ENCODE measurements at places on chromosomes 3 and 15.

DNA sequence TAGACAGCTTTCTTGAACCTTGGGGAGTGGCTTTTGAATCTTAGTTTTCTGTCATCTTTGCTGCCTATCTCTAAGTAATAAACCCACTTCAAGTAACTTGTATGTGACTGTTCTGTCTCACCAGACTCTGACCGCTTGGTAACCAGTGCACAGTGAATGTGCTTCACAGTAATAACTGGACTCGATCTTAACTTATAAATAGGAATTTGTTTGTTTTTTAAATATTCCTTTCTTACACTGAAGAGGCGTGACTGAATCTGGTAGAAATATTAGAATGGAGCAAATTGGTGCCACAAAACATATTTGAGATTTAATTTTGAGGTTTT, 318.0 kb downstream of the GBE1 start:
- no peak for DNase-seq

GRCh38 chr15:85116925-85117646, 135.4 kb downstream of the PDE8A start:
- no peak for DNase-seq

- DNase-seq = no peak
These were observed 643.4 kb upstream of the NR2F2 start for GRCh38 chr15:95687061-95687460.

GRCh38 chr3:142846779-142847577, 41.9 kb downstream of the PCOLCE2 start:
- no peak for DNase-seq

DNA sequence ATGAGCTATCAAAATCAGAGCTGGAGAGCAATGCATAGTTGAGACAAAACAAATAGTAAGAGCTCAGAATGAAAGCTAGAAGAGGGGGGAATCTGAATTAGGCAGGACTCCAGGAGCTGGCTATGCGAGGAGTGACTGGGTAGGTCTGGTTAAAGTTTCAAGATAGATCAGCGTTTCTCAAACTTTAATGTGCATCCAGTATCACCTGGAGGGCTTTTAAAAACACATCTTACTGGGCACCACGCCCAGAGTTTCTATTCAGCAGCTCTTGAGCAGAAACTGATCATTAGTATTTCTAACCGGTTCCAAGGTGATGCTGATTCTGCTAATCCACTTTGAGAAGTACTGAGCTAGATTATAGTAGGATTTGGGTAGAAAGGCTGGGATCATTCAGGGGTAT, 96.2 kb upstream of the ACP3 start:
- no peak for DNase-seq

DNA sequence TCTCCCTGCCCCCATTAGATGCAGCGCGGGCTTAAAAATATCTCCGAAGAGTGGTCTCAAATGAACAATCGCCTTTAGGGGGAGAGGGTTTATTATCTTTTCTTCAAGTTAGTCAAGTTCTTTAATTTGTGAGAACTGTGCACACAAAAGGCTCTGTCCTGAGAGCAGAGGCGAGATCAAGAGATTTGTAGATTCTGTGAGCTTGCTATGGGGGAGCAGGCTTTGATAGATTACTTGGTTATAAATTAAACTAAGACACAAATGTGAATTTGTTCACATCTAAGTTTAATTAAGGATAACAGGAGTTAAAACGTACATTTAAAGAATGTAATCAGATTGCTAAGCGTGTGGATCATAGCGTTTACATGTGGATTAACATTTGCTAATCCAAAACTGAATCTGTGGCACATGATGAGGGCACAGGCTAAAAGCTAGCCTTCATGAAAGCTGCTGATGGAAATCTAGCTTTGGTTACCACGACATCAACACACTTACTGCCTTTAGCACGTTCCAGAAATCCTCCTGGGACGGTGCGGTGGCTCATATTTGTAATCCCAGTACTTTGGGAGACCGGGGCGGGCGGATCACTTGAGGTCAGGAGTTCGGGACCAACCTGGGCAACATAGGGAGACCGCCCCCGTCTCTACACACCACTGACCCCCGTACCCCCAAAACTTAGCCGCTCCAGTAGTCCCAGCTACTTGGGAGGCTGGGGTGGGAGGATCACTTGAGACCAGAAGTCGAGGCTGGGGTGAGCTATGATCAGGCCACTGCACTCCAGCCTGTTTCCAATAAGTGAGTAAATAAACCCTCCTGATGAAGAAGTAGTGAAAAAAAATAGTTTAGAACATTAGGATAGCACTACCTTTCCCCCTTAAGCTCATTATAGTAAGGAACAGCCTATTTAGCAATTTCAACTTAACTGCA, 1.0 kb upstream of the PRTG start:
- no peak for DNase-seq

GRCh38 chr15:81015621-81016488, 15.1 kb downstream of the TLNRD1 start:
- no peak for DNase-seq

- DNase-seq = no peak
These were observed 279.2 kb downstream of the PDCD6IP start for GRCh38 chr3:34077417-34078195.

DNA sequence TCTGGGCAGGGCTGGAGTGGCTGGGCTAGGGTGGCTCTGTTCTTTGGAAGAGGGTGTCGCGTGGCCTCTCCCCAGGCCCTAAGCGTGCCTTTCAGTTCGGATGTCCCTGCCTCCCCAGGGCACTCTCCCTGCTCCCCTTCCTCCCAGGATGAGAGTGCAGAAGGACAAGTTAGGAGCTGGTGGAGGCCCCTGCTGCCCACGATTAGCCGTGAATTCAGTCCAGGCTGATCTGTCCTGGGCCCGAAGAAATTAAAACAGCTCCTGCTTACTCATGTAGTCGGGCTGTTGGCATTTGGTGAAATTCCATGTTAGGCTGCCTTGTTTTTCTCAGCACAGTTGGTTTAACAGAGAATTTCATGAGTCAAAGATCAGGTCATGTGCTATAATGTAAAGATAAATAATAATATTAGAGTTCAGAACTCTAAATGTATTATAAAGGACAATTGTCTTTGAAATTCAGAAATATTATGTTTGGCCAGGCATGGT, 24.5 kb downstream of the NIPA1 start:
- DNase-seq = no peak

GRCh38 chr3:183208260-183208659, 44.8 kb upstream of the B3GNT5 start:
- DNase-seq = no peak

DNA sequence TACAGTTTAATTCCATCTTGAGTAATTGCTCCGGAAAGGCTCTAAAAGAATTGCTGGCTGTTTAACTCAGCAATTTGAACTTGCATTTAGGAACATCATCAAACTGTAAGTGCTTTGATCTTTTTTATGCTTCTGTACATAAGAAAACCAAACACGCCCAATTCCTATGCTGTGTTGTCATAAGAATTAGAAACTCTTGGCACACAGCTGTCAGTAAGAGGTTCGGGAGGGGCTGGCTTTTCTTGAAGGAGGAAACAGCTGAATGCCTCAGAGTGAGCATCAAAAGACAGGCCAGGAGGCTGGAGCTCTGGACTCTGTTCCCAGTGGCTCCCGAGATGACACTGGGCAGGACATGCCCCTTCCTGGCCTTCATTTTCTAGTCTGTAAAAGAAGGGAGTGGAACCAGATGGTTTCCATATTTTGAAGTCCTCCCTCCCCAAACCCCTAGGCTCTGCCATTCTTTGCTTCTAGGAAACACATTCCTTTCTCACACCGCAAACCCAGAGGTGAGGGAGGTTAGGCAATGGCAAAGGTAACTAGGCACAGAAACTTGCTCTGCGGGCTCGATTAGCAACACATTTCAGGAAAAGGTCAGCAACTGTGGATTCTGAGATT, 73.7 kb upstream of the DLG1 start:
- no peak for DNase-seq

GRCh38 chr15:69244798-69245197, 53.9 kb upstream of the PAQR5 start:
- no peak for DNase-seq

GRCh38 chr3:22568285-22568684, 634.8 kb upstream of the UBE2E2 start:
- DNase-seq = no peak

- DNase-seq = no peak
These were observed 185.7 kb downstream of the ARRDC4 start for GRCh38 chr15:98146031-98146820.

DNA sequence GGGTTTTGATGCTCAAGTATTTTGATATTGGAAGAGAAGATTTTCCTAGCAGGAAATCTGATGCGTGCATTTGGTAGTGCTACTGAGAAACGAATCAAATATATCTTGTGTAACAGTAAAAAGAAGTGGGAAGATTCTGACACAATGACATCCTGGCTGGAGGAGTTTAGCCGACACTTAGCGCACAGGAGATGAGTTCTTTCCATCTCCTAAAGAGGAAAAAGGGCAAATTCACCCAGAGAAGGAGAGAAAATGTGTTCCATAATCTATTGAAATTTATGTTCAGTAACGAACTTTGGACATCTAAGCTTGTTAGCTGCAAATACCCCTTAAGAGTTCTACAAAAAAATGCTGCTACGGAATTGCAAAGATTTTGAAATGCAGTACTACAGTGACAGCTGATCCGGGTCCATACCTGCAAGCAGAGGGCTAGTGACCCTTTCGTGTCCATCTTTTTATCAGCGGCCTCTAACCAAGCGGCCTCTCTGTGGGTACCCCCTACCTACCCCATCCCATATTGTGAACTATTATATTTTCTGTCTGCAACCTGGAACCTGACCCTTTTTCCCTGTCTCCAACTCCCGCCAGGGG, 971 bp downstream of the CPOX start:
- DNase-seq = no peak

DNA sequence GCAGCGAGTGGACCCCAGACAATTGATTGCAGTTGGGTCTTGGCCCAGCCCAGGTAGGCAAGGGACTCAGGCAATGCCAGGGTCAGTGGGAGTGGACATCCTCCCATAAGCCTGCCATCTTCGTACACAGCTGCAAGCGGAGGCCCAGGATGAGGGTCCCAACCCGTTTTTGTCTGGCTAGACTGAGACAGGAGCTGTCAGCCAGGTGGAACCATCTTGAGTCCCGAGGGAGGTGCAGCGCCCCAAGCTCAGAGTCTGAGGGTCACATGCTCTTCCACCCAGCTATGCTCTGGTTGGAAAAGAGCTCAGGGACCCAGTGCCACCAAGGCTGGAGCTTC, 22.6 kb upstream of the IP6K2 start:
- no peak for DNase-seq

DNA sequence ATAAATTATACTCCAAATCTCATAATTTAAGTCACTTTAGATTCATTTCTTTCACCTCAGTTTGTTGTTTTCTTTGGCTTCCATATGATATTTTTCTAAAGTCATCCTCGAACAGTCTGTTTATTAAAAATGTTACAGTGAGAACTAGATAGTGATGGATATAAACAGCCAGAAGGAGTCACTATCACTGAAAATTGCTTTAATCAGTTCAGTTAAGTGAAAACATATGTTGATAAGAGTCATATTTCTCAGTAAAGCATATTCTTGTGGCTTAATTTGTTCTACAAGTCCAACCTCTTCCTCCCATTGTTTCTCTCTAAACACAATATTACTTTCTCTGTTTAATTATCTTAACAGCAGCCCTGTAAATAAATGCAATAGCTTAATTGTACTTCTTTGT, 427.5 kb upstream of the ALCAM start:
- no peak for DNase-seq

DNA sequence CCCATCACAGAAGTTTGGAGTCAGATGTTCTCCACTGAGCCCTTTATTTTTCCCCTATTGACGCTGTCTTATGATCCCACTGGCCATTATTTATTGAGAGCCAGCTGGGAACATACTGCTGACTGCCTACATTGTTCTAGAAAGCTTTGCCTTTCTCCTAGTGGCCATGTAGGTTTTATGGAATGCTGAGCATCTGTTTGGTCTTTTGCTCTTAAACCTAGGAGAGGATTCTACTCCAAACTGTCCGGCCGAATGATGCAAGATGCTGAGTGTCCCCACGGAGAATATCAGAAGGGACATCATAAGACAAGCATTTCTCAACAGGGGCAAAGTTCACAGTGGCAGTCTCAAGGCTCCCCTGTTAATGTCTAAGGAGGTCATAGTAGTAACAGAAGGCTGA, 171.4 kb downstream of the ARRDC4 start:
- no peak for DNase-seq

- DNase-seq = no peak
These were observed 75.6 kb upstream of the LMOD3 start for GRCh38 chr3:69197922-69198530.

DNA sequence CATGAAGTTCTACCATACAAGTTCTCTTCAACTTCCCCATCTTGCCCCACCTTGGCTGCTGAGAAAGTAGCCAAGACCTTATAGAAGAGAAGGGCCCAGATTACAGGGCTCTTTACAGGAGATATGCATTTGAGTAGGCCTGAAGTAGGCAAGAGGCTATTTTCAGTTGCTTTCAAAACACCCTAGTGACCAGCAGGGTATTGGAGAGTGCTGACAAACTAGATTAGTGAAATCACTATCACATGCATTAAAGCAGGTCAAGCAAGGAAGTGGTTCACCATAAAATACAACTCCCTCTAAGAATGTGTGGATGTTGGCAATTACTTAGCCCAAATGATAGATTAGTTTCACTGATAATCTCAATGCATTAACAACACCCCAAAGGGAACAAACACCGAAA, 2.7 kb upstream of the LZTFL1 start:
- no peak for DNase-seq

DNA sequence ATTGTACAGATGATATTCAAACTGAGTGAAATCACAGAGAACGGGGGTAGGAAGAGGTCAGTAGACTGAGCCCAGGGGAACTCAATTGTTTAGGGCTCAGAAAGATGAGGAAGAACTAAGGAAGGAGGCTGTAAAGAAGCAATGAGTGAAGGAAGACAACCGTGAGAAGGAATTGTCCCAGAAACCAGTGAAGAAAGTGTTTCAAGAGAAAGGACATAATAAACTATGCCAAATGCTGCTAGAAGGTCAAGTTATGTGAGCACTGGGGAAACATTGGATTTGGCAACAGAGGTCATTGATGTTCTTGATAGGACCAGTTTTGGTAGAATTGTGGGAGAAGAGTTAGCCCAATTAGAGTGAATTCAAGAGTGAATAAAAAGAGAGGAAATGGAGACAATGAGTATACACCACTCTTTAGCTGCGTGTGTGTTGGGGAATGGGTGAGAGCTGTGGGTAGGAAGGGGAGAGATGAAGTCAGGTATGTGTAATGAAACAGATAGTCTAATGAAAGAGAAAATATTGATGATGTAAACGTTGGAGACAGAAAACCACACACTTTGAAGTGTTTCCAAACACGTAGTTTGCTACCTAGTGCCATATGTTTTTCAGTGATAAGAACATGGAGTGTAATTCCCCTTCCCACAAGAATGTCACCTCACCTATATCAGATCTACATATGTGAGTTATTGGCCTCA, 42.5 kb upstream of the MME start:
- DNase-seq = no peak
